Vein endothelial cell (primary cell): ENCODE measurements at places on chromosomes 6 and 20. TPM values are rescaled to one million over a fixed set of nuclear protein-coding genes. Genes with fewer than 3 reads are reported as not detected.

The POU3F2 gene
- total RNA-seq, result not detected in 2 replicates

The PPP1R14C gene
- total RNA-seq, result not detected in 2 replicates

The ECT2L gene
- total RNA-seq, result not detected in 2 replicates

The CD93 gene
- total RNA-seq, result 215 and 490 TPM in 2 replicates

The RAB44 gene
- total RNA-seq, result under 0.01 TPM in 1 of 2 replicates, not detected in the other

The NR2E1 gene
- total RNA-seq, result not detected in 2 replicates

The KCNG1 gene
- 2.0 and 2.5 TPM in 2 replicates for total RNA-seq

The HLA-DQB1 gene
- total RNA-seq, result not detected in 2 replicates

The BCAS1 gene
- not detected in 2 replicates for total RNA-seq

The ALDH8A1 gene
- 0.48 TPM in 1 of 2 replicates, not detected in the other for total RNA-seq

The SLC23A2 gene
- total RNA-seq, result 21.9 and 26.0 TPM in 2 replicates

The SF3B5 gene
- total RNA-seq, result 143 and 144 TPM in 2 replicates

The CLIC5 gene
- under 0.01 and 0.19 TPM in 2 replicates for total RNA-seq

The CFAP206 gene
- total RNA-seq, result 0.29 and 0.65 TPM in 2 replicates

The TNXB gene
- total RNA-seq, result 2.1 and 4.2 TPM in 2 replicates

The SLC22A3 gene
- not detected in 2 replicates for total RNA-seq

The MUCL3 gene
- not detected in 2 replicates for total RNA-seq

The HUS1B gene
- 0.98 and 1.1 TPM in 2 replicates for total RNA-seq

The MTG2 gene
- total RNA-seq, result 14.7 and 19.1 TPM in 2 replicates

The RHAG gene
- not detected in 2 replicates for total RNA-seq

The SSTR4 gene
- total RNA-seq, result not detected in 2 replicates

The ASIP gene
- not detected in 2 replicates for total RNA-seq

The NTSR1 gene
- not detected in 2 replicates for total RNA-seq

The TDRD6 gene
- under 0.01 TPM in 2 replicates for total RNA-seq

The ZSCAN31 gene
- total RNA-seq, result 6.9 and 11.6 TPM in 2 replicates

The RAET1L gene
- total RNA-seq, result not detected in 2 replicates

The ZSCAN12 gene
- total RNA-seq, result 3.3 and 5.3 TPM in 2 replicates

The ERVFRD-1 gene
- not detected in 2 replicates for total RNA-seq

The GHRH gene
- not detected in 2 replicates for total RNA-seq

The CDC5L gene
- 22.2 and 26.5 TPM in 2 replicates for total RNA-seq

The SALL4 gene
- 0.38 and 0.65 TPM in 2 replicates for total RNA-seq

The SLC16A10 gene
- not detected in 2 replicates for total RNA-seq

The YTHDF1 gene
- 36.4 and 40.8 TPM in 2 replicates for total RNA-seq

The AKAP12 gene
- total RNA-seq, result 249 and 296 TPM in 2 replicates

The RFX6 gene
- not detected in 2 replicates for total RNA-seq

The NKX2-4 gene
- not detected in 2 replicates for total RNA-seq

The TRIM10 gene
- not detected in 2 replicates for total RNA-seq

The OXT gene
- not detected in 2 replicates for total RNA-seq

The UNC5CL gene
- not detected in 2 replicates for total RNA-seq

The ADNP gene
- total RNA-seq, result 35.3 and 35.6 TPM in 2 replicates

The SMLR1 gene
- not detected in 2 replicates for total RNA-seq

The DPM1 gene
- total RNA-seq, result 49.3 and 73.3 TPM in 2 replicates

The TRIM15 gene
- not detected in 2 replicates for total RNA-seq

The COL9A1 gene
- total RNA-seq, result not detected in 2 replicates

The RNF5 gene
- total RNA-seq, result 44.0 and 52.3 TPM in 2 replicates

The MAP3K5 gene
- 7.5 and 7.8 TPM in 2 replicates for total RNA-seq

The MYO6 gene
- total RNA-seq, result 27.4 and 36.1 TPM in 2 replicates

The TREML2 gene
- total RNA-seq, result not detected in 2 replicates

The BHLHE23 gene
- total RNA-seq, result not detected in 2 replicates

The ANKS1A gene
- 20.9 and 26.1 TPM in 2 replicates for total RNA-seq

The AP5S1 gene
- total RNA-seq, result 23.3 and 24.8 TPM in 2 replicates

The GABBR1 gene
- 4.6 and 6.6 TPM in 2 replicates for total RNA-seq
